ENCODE measurements at places on chromosomes 6 and 20.

DNA sequence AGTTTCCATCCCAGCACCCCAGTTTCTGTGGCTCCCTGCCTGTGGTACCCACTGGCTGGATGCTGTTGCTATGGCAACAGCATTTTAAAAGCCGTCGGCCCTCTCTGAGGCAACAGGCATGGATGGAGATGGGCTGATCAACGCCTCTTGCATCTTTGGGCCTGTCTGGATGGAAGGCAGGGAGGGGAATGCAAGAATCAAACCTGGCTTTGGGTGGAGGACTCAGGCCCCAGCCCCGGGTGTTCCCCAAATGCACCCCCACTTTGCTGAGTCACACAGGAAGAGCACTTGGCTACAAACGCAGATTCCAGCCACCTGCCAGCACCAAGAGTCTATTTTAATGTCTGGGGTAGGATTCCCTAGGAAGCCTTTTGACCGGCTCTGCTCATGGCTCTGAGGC, 45.7 kb upstream of the TGM2 start:
- DNase-seq, result no peak

DNA sequence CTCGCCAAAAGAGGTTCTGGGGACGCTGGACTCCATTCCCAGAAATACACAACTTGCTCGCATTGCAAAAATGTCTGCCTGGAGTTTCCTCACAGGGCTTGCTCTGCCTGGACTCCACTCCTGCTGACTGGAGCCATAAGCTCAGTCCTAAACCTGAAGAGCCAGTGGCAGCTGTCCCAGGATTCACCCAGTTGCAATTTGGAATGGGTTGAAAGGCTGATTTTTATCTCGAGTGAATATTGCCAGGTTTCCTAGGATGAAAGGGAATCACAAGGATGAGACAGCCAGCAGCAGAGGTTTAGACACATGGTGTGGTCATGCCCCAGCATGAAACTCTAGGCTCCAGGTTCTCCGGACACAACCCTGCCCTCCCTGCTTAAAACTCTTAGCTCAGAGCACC, 223.3 kb downstream of the BMP7 start:
- DNase-seq, result no peak

GRCh38 chr6:144353871-144354314, 68.8 kb downstream of the UTRN start:
- no peak for DNase-seq

DNA sequence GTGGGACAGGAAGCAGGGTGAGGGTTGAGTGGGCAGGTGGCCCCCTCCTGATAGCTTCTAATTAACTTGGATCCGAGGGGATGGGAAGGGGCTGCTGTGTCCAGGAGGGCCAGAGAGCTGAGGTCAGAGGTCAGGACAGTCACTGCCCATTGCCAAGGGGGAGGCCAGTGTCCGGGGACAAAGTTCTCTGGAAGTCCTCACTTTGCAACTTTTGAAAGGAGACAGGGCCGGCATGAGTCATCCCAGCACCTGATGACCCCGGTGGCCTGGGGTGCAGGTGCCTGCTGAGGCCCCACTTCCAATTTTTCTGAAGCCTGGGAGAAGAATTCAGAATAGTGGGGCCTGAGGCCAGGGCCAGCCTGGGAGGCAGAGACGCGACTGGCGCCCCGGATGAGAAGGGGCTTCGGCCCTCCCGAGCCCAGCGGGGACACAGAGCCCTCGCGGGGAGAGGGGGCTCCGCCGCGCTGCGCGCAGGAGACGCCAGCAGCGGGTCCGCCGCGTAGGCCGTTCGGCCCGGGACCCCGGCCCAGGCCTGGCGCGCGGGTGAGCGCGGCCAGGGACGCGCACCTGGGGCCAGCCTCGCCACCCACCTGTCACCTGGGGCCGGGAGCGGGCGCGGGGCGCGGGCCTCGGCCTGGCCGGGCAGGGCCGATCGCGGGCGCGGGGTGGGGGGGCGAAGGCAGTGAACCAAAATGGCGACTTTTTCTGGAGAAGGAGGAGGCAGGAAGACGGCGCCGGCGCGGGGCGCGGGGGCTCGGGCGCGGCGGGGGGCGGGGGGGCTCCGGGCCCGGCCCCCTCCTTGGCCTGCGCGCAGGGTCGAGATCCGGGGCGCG, 586 bp downstream of the ZNF512B start:
- DNase-seq, result no peak

DNA sequence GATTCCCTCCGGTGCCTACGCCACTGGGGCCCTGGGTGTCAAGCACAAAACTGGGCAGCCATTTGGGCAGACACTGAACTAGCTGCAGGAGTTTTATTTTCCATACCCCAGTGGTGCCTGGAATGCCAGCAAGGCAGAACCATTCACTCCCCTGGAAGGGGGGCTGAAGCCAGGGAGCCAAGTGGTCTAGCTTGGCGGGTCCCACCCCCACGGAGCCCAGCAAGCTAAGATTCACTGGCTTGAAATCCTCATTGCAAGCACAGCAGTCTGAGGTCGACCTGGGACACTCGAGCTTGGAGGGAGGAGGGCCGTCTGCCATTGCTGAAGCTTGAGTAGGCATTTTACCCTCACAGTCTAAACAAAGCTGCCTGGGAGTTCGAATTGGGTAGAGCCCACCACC, 125.3 kb downstream of the FRK start:
- DNase-seq, result no peak

GRCh38 chr20:44015733-44016103, 101.1 kb downstream of the TOX2 start:
- DNase-seq, result no peak

GRCh38 chr6:85494547-85495536, 45.0 kb downstream of the NT5E start:
- no peak for DNase-seq

- no peak for DNase-seq
Observed at GRCh38 chr6:169083508-169083874, 170.2 kb downstream of the THBS2 start.

GRCh38 chr20:1907586-1907985, 12.4 kb downstream of the SIRPA start:
- DNase-seq, result no peak

GRCh38 chr20:48492715-48493070, 335.1 kb downstream of the PREX1 start:
- DNase-seq, result no peak
